ENCODE measurements at places on chromosomes 5 and 9.
A peak's percentile ranks its signal among the peaks of the same experiment; 100 is the strongest.

GRCh38 chr5:173434270-173434669 is 106.1 kb upstream of the STC2 start:
- DNase-seq = no peak

DNA sequence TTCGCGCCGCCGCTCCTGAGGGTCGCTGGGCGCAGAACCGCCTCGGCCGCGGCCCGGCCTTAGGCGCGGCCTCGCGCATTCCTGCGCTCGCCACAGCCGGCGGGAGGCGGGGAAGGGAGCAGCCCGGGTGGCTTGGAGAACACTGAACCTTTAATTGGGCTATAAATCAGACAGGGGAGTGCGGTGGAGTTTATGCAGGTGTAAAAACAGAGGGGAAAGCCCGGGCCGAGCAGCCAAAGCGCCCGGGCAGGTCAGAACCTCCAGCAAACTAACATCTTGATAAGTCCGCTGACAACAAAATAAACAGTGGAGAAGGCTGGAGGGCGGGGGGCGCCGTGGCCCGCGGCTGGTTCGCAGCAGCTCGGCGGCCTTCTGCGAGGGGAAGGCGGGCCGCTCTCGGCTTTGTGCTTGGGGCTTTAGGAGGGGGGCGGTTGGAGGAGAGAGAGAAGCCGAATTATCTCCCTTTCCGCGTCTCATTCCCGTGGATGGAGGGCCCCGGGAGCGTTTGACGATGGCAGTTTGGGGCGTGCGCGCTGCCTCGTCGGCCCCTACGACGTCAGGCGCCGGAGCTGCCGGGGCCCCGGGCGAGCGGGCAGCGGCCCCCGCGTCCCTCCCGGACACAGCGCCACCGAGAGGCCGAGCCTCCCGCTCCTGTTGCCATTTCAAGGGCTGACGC is 11.3 kb downstream of the FOXD1 start:
- no peak for DNase-seq

- no peak for DNase-seq
These were observed 110.3 kb upstream of the NFIB start for GRCh38 chr9:14424289-14424688.

GRCh38 chr9:77457916-77458592 is 190.1 kb downstream of the GNA14 start:
- peak; percentile 81 for DNase-seq

GRCh38 chr5:103203226-103203625 is 55.3 kb upstream of the MACIR start:
- no peak for DNase-seq

DNA sequence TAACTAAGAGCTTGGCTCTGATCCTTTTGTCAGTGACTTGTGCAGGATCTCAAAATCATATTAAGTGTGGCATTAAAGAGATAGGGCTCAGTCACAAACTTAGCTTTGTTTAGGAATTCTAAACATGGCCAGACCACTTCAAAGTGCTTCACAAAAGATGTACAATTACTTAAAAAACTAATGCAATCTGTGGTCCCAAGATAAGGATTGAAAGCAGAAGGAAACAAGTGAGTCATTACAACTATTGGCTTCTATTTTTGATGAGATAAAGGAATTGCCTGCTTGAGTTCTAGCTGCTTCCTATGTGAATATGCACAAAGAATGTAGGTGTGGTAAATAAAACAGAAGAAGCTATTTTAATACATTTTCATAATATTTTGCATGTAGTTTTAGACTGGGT is 44.9 kb upstream of the SLC12A2 start:
- DNase-seq = peak; percentile 86

DNA sequence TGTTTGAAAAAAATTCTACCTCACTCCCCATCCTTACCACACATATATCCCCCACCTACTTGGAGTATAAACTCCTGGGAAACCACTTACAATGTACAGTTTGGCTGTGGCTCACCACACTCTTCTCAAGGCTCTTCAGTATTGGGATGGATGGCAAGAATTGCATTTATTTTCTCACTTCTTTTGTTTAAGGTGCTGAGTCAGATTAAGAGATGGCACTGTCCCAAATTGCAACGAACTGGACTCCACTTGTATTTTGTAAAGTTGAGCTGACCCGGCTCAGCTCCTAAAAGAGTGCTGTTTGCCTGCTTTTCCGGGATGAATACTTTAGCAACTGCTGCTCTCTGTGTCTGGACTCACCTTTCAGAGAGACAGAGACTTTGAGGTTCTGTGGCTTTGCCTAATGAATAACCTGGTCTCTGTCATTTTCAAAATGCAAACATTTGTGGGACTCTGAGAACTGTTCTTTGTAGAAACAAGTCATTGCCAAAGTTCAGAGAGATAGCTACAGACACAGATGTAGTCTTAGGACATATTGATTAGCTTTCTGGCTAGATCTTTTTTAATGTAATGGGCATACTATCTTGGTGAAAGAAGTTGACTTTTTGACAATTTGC is 42.2 kb downstream of the PPP2R2B start:
- DNase-seq = no peak

- no peak for DNase-seq
These were observed 89.0 kb downstream of the MARCHF3 start for GRCh38 chr5:126941403-126941802.

DNA sequence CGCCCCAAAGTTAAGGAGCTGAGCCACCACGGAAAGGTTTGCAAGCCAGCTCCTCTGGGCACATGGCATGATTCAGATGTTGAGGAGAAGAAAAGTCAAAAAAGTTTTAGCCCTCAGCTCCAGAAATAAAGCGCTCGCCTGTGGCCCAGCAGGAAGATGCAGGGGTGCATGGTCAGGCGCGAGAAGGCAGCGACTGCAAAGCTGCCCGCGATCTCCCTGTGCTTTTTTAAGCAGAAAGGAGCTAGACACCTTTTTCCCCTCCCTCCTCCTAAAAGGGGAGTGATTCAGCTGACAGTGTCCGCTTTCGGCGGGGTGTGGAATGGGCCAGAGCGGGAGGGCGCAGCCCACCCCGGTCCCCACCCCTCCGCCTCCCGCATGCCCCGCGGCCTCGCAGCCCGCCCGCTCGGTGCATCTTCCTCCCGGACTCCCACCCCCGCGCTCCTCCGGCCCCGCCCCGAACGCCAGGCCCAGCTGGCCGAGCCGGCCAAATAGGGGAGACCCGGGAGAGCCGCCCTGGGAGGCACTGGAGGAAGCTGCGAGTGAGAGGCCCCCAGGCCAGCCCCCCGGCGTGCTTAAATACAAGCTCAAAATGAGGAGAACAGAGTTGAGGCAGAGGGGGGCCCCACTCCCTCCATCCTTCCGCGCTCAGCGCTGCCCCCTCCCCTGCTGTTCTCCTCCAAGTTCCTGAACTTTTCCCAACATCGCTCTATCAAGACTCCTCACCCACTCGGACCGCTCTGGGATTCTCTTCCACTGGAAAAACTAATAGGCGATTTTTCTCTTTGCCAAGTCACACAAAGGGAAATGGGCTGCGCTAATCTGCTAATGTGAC is at the start of gene ADAMTS12:
Gene ADAMTS12 (minus strand): TSS at position 203 of the 832 bp plus-strand sequence. CDS start 134 bp downstream, at position 69.
- DNase-seq = peak; percentile 23

- DNase-seq = peak; percentile 62
These were observed 2.0 kb downstream of the GLIS3 start for GRCh38 chr9:4297786-4298254.

GRCh38 chr9:21692390-21692789 is 110.0 kb upstream of the MTAP start:
- no peak for DNase-seq

GRCh38 chr5:108911055-108911454 is 163.4 kb downstream of the FER start:
- no peak for DNase-seq

- DNase-seq = no peak
These were observed 170.4 kb upstream of the CDH6 start for GRCh38 chr5:31023105-31023504.

- DNase-seq = no peak
These were observed 37.2 kb downstream of the NCS1 start for GRCh38 chr9:130209422-130209821.

GRCh38 chr5:179376701-179377420 is 31.6 kb upstream of the ADAMTS2 start:
- no peak for DNase-seq

DNA sequence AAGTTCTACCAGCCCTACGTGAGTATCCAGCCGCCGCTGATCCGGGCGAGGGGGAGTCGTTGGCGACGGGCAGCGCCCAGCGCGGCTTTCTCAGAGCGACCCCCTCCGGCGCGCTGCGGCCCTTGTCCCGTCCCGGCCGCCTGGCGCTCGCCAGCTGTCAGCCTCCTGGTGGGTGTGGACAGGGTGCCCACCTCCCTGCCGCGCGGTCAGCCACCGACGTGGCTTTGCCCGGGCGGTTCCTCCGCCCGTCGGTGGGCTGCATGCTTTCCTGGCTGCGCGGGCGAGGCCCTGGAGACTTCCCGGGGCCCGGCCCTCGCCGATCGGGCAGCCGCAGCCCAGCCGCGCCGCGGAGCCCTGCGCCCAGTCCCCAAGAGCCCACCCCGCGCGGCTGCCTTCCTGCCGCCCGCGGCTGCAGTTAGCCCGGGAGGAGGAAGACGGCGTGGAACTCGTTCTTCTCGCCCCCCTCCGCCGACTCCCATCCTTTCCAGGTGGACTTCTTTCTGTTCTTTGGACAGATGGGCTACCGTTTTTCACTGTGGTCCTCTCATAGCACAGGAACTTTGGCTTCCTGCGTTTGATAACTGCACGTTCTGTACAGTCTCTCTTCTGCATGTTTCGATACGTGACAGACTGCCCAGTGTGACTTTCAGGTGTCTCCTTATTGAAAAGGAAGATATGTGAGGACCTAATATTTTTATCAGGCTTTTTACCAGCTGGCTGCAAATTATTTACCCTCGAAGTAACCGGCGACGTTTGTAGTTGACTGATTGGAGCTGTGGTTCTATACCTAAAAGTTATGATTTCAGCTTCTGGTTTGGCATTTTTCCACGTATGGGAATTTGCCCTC is 577 bp downstream of the AP3S1 start:
- DNase-seq = peak; percentile 67

DNA sequence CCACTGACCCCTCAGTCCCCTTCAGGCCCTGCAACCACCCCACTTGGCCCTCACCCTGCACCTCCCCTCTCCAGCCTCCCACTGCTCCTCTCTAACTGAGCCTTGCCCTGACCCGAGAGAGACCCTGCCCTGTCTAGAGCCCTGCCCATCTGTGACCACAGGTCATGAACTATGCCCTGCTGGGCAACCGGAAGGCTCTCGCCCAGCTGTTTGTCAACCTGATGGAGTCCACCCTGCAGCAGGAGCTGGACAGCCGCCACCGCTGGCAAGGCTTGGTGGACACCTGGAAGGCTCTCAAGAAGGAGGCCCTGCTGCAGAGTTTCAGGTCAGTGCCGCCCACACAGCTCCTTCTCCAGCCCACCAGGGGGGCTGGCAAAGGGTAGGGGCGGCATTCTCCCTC is 9.4 kb downstream of the CCDC180 start:
- DNase-seq = no peak

- no peak for DNase-seq
These were observed 11.6 kb downstream of the FANCC start for GRCh38 chr9:95305770-95306492.

- DNase-seq = no peak
These were observed 317.7 kb downstream of the PDE4D start for GRCh38 chr5:59575648-59576445.

- no peak for DNase-seq
These were observed 15.0 kb upstream of the ECM2 start for GRCh38 chr9:92550765-92551164.

DNA sequence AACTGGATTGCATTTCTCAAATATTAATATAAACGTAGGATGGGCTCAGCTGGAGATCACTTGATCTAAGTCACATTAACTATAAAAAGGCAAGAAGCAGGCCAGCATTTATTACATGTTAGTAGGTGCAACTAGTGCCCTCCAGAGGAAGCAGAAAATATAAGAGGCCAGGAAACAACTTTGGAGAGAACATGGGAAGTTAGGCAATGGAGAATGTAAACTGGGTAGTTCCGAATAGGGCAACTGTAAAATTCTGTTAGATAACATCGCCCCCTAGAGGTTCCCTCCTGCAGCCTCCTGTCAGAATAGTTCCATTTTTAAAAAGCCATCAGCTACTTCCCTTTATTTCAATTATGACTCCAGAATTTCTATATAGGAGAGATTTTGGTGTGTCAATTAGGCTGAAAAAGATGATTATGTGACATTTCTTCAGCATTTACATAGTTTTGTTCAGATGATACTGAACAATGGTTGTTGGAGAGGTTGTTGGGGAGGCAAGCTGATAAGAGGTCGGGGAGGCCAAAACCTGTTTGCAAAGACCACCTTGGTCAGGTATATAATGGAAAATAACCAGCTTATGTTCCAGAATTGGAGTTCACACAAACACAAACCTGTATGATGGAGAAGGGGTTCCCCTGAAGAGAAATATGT is 22.4 kb downstream of the CCL28 start:
- peak; percentile 91 for DNase-seq

DNA sequence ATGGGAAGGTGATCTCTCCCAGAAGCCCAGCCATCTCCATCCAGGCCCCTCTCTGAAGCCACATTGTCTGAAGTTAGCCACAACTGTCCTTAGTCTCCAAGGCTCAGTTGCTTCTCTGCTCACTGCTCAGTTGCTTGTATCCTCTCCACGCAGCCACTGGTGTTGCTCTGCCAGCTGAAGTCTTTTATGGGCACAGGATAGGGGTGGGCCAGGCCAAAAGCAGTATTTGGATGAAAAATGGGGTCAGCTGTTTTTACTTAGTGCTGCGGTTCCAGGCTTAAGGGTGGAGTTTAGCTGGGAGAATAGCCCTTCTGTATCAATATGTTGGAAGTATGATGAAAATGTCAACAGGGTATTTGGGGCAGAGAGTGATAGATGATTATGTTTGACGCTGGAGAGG is 168.8 kb upstream of the PPP1R2B start:
- no peak for DNase-seq

DNA sequence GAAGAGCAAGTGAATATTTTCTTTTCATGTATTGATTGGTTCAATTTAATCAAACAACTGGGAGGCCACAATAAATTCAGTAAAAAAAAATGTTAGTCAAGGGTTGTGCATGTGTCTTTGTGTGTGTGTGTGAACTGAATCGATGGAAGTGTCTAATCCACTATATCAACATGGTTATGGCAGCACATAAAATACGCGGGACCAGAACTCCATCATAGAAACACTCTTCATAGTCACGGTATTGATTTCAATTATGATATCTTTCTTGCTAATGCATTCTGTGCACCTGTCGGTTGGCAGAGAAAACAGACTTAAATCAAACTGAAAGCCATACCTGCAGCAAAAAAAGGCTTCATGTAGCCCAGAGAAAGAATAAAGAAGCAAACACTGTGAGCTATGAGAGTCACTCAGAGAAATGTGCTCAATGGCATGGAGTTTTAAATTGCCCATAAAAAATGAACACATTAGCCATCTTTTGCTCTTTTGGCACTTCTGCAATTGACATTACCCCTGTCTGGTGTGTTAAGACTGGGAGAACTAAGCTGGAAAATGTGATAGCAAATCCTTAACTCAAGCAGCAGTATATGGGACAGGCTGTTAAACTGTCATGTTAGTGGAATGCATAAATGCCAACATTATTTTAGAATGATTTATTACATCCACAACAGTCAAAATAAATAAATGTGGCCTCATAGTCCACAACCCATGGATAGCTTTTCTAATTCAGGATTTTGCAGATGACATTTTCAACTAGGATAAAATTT is 642.4 kb upstream of the C9orf72 start:
- DNase-seq = no peak

Measured in common myeloid progenitor, CD34-positive (primary cell).